ENCODE measurements at places on chromosomes 6 and 20.

- no peak for DNase-seq
Measured at GRCh38 chr6:14440940-14441781, 323.6 kb downstream of the CD83 start.

GRCh38 chr20:37333130-37333847 is 12.7 kb upstream of the SRC start:
- no peak for DNase-seq

DNA sequence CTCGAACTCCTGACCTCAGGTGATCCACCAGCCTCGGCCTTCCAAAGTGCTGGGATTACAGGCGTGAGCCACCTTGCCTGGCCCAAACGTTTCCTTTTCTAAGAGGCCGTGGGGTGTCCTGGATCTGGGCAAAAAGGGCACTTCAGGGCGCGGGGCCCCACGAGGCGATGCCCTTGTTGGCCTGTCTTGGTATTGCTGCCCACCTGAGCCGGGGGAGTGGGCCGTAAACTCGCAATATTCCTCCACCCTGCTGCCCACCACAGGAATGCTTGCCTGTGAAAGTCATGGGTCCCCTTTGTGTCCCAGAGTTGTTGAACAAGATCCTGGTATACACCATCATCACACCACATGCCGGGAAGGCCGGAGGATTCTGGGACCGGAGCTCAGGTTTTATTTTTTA is 49.0 kb downstream of the SSR1 start:
- no peak for DNase-seq

GRCh38 chr6:72182337-72183246 is 296.2 kb downstream of the RIMS1 start:
- no peak for DNase-seq

GRCh38 chr6:2999618-3000557 is at the start of gene NQO2:
Gene NQO2 (plus strand): TSS chr6:2999894. CDS start chr6:3006553, 6,659 bp downstream.
- DNase-seq: peak; percentile 84

- no peak for DNase-seq
Measured at GRCh38 chr20:33175123-33175522, 7.2 kb downstream of the BPIFA2 start.

- no peak for DNase-seq
Measured at GRCh38 chr6:131727467-131727866, 16.6 kb upstream of the CTAGE9 start.

GRCh38 chr6:167990016-167990945 is 7.2 kb upstream of the KIF25 start:
- no peak for DNase-seq

DNA sequence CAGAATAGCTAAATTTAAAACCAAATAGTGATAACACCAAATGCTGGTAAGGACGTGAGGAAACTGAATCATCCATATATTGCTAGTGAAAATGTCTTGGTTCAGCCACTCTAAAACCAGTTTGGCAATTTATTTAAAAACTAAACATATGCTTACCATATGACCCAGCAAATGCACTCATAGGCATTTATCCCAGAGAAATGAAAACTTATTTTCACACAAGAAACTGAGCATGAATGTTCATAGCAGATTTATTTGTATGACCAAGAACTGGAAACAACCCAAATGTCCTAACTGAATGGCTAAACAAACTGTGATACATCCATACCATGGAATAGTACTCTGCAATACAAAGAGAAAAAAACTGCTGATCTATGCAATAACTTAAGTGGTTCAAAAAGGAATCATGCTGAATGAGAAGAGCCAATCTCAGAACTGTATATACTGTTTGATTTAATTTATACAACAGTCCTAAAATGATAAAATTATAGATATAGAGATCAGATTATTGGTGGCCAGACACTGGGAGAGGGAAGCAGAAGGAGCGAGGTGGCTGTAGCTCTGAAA is 115.6 kb upstream of the ADGRF1 start:
- no peak for DNase-seq

DNA sequence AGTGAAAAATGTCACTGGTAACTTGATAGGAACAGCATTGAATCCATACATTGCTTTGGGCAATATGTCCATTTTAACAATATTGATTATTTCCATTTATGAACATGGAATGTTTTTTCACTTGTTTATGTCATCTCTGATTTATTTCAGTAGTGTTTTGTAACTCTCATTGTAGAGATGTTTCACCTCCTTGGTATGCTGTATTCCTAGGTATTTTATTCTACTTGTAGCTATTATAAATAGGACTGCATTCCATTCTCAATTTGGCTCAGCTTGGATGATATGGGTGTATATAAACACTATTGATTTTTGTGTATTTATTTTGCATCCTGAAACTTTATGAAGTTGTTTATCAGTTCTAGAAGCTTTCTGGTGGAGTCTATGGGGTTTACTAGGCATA is 730.3 kb downstream of the DOK5 start:
- no peak for DNase-seq

DNA sequence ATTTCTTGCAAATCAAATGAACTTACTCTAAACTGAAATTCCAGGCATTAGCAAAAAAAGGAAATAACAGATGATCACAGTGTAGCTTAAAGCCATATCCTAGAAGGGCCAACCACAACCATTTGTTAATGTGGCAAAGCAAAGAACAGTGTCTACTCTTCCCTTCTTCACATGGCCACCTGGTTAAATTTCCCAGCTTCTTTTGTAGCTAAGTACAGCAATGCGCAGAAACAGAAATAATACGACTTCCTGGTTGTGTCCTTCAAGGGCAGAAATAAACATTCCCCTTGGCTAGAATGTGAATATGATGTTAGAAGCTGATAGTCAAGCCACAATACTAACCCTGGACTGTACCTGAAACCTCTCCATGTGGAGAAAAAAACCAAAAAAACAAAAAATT is 9.6 kb downstream of the SNX3 start:
- DNase-seq: no peak

- no peak for DNase-seq
Measured at GRCh38 chr20:56706867-56707360, 77.8 kb downstream of the TFAP2C start.

DNA sequence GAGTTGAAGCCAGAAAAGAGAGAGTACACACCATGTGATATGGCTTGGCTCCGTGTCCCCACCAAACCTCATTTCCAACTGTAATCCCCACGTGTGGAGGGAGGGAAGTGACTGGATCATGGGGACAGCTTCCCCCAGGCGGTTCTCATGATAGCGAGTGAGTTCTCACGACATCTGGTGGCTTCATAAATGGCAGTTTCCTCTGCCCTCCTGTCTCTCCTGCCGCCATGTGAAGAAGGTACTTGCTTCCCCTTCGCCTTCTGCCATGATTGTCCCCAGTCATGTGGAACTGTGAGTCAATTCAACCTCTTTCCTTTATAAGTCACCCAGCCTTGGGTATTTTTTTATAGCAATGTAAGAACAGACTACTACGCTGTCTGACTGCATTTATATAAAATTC is 40.3 kb downstream of the TAF4 start:
- DNase-seq: no peak

GRCh38 chr6:145823328-145823944 is 8.8 kb upstream of the FBXO30 start:
- no peak for DNase-seq

GRCh38 chr6:156160007-156160794 is 617.0 kb upstream of the ARID1B start:
- DNase-seq: no peak

DNA sequence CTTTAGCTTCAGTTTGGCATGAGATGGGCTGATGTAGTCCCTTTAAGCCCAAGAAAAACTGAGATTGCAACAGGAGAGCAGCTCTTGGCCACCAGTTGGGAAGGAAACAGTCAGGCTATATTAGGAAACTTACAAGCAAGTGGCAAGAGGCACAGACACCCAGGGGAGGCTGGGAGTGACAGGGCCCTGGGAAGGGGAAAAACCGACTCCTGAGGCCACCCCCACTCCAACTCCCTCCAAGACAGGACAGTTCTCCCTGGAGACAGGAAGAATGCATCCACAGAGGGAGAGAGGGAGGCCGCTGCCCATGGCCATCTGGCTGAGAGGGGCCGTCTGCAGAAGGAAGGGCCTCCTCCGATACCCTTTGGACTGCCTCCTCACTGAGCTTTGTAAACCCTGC is 20.5 kb downstream of the JPH2 start:
- DNase-seq: no peak

DNA sequence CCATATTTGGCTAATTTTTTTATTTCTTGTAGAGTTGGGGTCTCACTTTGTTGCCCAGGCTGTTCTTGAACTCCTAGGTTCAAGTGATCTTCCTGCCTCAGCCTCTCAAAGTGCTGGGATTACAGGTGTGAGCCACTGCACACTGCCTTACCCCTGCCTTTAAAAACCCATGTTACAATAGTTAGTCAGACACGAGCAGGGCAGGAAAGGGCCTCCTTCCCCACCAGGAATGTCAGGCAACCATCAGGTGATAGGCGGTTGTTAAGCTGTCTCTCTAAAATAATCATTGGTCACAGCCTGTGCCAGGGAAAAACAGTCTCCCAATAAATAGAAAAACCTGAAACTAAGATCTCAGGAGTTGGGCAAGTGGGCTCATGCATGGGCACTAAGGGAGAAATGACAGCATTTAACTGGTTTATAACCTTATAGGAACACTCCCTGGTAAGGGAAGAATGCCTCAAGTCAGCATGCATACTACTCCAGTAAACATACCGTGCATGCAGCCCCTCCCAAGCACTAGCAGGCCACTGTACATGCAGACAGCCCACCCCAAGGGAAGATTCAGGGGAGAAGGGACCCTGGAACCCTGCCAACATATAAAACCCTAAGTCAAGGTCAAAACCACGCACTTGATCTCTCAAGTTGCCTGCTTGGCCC is 8.4 kb downstream of the OR2H2 start:
- DNase-seq: no peak

GRCh38 chr20:33024243-33024560 is 7.2 kb upstream of the BPIFB6 start:
- DNase-seq: no peak

DNA sequence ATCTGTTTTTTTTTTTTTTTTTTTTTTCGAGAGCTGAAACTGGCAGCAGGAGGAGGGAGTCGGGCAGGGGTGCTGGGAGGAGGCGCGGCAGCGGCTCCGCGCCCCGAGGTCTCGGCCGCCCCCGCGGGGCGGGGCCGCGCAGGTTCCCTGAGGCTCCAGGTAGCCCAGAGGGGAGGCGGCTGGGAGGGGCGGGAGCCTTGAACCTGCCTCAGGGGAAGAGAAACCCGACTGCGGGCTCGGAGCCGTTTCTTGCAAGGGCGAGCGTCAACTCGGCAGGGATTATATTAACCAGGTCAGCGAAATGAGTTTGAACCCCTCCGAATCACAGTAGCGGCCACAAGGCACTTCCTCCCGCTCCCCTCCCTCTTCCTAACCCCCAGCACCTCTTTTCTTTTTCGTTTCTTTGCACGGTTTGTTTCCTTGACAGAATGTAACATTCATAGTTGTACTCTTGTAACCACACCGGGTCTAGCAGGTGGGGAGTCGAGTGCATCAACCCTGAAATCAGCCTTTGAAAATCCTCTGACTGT is 2.0 kb downstream of the MYB start:
- peak; percentile 25 for DNase-seq

DNA sequence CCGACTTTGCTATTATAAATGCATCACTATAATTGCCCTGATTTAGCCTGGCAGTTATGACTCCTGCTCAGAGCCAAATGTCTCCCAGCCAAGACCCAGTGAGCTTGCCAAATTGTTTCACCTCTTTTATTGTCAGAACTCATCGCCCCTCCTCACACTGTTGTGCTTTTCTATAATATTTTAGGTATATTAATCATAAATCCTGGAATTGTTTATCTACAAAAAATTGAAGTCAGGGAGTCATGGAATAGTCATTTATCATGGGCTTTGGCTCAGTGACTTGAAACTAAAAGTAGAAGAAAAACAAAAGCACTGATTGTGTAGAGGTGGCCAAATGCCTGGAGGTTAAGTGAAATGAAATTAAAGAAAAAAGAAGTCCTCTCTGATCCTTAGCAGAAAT is 85.6 kb downstream of the PFDN4 start:
- DNase-seq: no peak

DNA sequence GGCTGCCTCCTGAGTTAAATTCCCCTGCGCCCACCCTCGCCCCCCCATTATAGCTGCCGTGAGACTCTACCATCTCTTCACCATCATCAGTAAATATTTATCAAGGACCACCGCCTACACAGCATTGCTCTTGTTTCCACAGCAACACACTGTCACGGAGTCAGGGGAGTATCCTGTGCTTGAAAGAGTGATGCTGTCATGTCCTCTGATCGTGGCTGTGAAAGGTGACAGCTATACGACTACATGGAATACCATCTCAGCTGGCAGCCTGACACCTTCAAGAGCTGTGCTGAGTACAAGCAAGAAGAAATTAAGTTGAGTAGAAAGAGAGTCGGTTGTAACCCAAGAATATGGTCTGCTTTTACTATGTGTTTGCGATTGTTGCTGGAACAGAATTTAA is 3.4 kb downstream of the PTPRT start:
- no peak for DNase-seq

GRCh38 chr6:37572334-37572733 is 72.6 kb upstream of the CCDC167 start:
- no peak for DNase-seq

DNA sequence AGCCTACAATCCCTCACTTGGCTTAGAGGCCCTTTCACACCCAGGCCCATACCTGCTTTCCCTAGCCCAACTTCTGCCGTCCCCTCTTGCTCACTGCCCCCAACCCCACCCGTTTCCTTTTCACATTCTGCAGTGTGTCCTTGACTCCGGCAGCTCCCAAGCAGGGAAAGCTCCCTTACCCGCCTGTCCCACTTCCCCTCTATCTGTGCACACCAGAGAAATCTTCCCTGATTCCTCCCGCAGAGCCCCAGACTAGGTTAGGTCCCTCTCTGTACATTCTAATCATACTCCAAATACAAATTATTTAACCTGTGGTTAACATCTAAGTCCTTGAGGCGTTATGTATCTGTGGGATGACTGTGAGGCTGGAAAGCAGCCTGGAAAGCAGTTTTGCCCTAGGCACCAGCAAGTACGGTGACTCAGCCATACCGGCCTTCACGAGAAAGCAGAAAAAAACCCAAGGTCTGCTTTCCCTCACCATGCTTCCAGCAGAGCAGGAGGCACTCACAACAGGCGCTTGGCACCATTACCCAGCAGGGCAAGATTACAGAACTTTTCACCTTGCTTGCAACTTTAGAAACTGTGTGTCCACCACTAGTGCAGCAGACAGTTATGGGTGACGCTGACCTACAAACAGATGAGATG is 22.3 kb downstream of the ELOVL5 start:
- no peak for DNase-seq

- no peak for DNase-seq
Measured at GRCh38 chr20:38460040-38460623, 12.5 kb upstream of the RALGAPB start.

GRCh38 chr6:68134796-68135195 is 500.3 kb upstream of the ADGRB3 start:
- no peak for DNase-seq

GRCh38 chr6:148074738-148075137 is 267.9 kb upstream of the SASH1 start:
- no peak for DNase-seq

Measured in effector memory CD8-positive, alpha-beta T cell (primary cell).